ENCODE measurements at places on chromosomes 12 and 14.
A peak's percentile ranks its signal among the peaks of the same experiment; 100 is the strongest.

- DNase-seq, result no peak
Observed at GRCh38 chr14:61927060-61927459, 164.8 kb downstream of the SNAPC1 start.

GRCh38 chr12:48198672-48198971, 4.5 kb downstream of the OR10AD1 start:
- DNase-seq, result no peak

DNA sequence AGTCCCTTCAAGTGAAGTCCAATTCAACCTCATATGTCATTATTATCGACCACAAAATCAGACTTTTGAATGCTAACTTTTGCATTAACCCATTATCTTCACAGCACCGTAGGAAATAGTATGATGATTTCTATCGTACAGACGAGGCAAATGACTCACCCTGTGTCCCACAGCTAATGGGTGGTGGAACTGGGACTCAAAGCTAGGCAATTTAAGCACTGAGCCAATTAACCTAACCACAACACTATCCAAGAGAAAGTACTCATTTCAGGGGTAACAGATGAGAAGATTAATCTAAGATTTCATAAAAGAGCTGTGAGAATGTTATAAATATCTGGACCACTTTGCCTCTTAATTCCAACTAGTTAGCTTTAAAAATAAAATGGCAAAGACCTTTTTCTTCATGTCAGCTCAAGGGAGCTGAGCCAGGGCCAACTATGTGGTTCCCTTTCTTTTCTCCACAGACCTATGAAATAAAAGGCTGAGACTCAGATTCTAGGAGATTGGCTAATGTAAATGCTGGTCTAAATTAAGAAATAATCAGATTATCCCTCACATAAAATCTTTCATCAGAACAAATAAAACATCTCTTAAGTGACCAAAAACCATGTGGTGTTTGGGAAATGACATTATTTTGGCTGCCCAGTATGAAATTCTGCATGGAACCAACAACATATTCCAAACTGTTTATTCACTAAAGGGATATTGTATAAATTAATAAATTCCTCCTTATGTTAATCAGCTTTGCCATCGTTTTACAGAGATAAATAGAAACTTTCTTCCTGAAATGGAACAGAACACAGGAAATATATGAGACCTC, 4.9 kb downstream of the PTGER2 start:
- no peak for DNase-seq

DNA sequence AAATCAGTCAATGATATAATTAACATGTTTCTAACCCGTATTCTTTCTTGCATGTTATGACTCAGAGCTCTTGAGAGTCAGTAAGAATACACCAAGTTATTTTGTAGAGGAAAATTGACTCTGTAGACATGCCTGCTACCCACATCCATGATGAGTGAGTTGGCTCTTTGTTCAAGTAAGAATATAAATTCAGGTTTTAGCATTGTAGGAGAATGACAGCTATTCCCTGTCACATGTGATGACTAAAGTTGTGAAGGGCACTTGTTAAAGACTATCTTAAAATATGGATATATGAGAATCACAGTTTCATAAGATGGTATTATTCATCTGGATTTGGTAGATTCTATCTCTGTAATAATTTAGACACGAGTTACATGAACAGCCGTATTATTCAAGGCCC, 209.1 kb downstream of the CCDC59 start:
- no peak for DNase-seq

DNA sequence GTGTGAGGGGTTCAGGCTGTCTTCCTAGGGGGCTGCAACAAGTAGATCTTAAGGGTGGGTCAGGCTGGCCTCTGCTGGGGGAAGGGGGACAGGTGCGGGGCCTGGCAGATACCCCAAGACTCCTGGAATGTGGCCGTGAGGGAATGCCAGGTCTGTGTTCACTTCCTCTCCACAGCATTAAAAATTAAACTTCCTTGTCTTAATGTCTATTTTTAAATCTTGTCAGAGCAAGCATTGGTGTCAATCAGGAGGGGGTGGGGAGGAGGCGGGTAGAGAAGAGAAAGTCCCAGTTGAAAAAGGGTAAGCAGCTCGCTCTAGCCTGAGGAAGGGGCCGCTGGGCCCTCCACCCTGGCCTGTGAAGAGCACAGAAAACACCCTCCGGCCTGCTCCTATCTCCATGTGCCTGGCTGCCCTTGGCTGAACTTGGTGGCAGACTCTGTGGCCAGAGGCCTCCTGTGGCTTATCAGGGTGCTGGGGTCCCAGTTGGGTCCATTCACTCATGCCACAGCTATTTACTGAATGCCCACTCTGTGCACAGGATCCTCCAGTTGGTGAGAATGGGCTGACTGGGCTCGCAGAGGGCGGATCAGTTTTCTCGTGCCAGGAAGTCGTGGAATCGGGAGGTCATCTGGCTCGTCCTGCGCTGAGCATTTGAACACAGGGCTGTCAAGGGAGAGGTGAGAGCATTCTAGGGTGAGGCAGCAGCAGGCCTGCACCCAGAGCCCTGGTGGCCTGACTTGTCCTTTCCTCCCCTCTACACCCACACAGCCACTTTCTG, 128.8 kb downstream of the TSPAN9 start:
- DNase-seq, result no peak

DNA sequence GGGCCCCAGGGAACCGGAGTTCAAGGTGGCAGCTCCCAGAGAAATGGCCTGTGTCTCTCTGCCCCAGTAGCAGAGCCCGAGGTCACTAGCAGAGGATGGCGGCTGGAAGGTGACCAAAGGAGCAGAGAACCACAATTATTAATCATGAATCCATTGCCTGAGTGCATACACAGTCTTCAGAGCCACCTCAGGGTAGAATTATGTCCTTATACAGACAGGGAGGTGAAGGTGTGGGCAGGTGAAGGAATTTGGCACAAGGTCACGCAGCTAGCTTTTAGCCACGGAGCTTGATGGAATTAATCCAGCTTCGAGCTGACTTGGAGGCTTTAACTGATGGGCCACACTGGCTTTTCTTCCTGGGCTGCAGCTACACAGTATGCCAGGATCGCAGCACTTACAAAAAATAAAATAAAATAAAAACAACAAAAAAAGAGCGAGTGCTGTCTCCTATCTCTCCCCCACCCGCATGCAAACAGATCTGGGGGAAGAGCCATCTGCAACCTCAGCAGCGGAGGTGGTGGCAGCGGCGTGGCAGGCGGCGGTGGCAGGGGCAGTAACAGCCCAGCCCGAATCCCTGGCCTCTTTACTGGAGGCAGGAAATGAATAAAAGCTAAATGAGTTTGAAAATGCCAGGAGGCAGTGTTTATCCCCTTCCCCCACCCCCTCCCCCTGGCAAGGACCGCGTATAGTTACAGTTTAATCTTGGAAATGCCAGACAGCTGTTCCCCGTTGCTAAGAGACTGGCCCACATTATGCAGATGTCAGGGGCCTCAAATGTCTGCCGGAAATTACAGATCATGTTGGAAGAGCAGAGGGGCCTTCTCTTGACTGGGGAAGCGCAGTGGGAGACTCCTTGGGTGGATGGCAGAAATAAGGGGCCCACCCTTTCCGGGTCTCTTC, 93.5 kb downstream of the LRRC74A start:
- DNase-seq, result no peak

DNA sequence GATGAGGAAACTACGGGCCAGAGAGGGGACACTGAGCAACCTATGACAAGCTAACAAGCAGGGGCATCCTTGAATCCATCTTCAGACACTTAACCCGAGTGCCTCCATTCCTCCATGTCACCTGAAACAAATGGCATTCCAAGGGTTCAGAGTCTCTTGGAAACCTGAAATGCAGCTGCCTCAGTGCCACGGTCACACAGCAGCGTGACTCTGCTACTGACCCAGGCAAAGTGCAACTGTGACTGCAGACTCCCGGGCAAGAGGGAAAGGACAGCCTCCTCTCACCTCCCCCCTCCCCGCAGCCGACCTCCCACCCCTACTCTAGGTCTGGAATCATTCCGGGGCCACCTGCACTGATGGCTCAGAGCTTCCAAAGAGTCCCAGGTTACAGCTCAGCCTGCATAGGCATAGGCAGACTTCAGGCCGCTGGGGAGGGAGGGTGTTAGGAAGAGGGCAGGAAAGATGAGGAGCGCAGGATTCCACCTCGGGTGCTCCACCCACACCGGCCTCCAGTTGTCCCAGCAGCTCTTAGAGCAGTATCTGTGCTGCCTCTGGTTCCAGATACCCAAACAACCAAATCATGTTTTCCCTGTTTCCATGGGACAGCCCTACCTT, 53.2 kb downstream of the KCNK10 start:
- DNase-seq, result no peak

DNA sequence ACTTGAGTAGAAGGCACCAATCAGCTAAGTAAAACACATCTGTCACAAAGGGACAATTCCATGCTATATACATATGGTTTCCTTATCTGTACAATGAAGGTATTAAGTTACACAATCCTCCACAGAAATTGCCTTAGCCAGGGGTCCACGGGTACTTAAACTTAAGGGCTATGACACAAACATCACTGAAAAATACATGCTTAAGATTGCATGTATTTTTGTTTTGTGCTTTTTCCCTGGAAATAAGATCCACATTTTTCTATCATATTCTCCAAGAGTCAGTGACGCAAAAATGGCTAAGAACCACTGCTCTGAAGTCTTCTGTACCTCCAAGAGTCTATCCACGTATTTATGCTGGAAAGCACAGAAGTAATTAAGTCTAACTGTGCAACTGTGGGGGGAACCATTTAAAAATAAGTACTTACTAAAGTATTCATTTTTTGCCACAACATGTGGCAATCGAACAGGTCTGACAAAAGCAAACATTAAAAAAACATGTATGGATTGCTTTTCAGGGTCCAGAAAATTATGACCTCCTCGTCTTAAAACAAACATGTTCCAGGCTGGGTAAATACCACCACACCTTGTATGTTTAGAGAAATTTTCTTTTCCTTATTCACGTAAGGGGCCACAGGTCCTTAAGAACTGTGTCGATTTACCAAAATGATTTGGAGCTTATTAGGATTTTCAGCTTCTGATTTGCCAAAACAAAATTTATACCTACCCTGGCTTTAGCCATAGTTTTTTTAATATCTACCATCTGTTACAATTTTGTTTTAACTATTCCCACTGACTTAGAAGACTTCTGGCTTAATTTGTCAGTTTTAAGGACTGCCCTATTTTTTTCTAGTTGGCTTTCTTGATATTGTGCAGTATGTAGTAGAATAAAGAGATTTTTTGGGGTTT, 2.8 kb downstream of the SLC38A2 start:
- DNase-seq, result no peak

- DNase-seq, result no peak
Observed at GRCh38 chr14:83744891-83745290, 1785.1 kb upstream of the FLRT2 start.

GRCh38 chr12:128056136-128056801, 210.7 kb upstream of the TMEM132C start:
- DNase-seq, result no peak

GRCh38 chr12:28440081-28440608, 249.9 kb downstream of the CCDC91 start:
- DNase-seq, result no peak

- no peak for DNase-seq
Observed at GRCh38 chr14:64536488-64537245, 3.9 kb upstream of the HSPA2 start.

GRCh38 chr12:40586823-40587222, 105.4 kb upstream of the CNTN1 start:
- no peak for DNase-seq

- peak; percentile 18 for DNase-seq
Observed at GRCh38 chr12:122265886-122266229, 436 bp downstream of the VPS33A start.

- DNase-seq, result no peak
Observed at GRCh38 chr14:80176893-80177292, 34.4 kb downstream of the DIO2 start.

- DNase-seq, result no peak
Observed at GRCh38 chr12:112979041-112979680, 842 bp downstream of the OAS2 start.

DNA sequence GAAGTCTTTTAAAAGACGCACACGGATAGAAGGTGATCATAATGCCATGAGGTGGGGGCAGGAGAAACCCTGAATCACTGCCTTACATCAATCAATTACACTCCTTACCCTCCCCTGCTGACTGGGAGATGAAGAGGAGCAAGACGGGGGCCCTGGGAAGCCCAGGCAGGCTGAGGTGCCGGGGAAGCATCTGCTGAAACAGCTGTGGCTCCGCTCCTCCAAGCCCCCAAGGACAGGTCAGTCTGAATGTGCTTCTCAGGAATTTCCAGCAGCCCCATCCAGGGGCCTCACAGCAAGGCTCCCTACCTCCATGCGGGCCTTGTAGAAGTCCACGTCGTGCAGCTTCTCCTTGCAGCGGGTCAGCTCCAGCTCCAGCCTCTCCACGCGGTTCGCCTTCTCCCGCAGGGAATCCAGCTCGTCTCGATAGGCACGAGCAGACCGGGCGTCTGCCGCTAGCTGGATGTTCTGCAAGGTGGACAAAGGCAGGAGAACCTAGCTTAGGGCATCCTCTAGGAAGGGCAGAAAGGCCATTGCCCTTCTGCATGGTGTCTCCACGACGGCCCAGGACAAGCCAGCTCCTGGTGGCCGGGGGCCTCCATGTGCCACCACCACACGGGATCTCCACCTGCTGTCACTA, 79.8 kb downstream of the CCDC88C start:
- DNase-seq, result no peak

GRCh38 chr14:52269982-52270381, 2.5 kb downstream of the PTGDR start:
- DNase-seq, result no peak

DNA sequence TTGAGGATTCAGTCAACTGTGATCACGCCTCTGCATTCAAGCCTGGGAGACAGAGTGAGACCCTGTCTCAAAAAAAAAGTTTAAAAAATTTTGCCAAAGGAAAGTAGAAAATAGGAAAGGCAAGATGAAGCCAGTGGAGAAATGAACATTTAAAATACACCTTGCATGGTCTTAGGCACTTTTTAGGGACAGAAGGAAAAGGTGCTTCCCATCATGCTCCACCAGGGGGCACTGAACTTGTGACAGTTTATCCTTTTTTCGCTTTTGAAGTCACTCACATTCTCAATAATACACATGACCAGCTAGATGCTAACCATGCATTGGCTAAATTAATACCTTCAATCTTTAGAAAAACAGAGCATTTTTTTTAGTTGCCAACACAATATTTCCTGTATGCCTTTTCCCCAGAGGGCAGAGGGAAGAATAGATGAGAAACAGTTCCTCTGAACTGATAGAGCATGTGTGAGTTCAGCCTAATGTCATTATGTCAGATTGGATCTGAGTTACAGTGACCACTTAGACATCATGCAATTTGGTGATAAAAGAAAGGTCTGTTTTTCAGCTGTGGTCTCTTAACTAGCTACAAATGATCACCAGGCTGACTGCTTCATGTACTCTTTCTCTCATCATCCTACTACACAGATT, 221.8 kb upstream of the SSTR1 start:
- DNase-seq, result peak; percentile 32

DNA sequence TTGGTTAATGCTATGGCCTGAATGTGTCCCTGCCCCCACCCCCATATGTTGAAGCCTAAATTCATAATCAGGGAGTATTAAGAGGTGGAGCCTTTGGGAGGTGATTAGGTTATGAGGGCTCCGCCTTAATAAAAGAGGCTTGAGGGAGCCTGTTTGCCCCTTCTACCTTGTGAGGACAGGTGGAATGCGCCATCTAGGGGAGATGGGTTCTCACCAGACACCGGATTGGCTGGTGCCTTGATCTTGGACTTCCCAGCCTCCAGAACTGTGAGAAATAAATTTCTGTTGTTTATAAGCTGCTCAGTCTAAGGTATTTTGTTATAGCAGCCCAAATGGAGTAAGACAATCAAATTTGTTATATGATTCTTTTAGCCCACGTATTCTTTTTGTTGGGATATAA, 148.3 kb downstream of the PTCSC3 start:
- DNase-seq, result no peak
